HS-5 (cell line): ENCODE measurements at places on chromosomes 11 and 22.
A peak's percentile ranks its signal among the peaks of the same experiment; 100 is the strongest.

DNA sequence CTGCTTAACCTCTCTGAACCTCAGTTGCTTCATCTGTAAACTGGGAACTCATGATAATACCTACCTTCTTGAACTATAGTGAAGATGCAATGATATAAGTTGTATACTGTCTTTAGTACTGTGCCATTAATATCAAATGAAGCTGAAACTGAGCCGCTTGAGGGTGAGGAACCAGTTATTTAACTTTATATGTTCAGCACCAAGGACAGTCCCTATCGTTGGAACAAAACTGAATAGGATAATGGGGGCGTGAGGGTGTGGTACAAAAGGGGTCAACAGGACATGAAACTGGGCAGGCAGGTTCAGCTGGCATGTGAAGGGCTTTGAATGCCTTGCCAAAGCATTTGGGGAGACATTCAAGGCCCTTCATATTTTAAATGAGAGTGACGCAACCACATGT is 112.6 kb downstream of the C11orf91 start:
- no peak for DNase-seq

- no peak for DNase-seq
These were observed 52.3 kb downstream of the RTL6 start for GRCh38 chr22:44445731-44446130.

GRCh38 chr11:1877211-1878136 is 14.2 kb downstream of the PRR33 start:
- DNase-seq, result no peak

DNA sequence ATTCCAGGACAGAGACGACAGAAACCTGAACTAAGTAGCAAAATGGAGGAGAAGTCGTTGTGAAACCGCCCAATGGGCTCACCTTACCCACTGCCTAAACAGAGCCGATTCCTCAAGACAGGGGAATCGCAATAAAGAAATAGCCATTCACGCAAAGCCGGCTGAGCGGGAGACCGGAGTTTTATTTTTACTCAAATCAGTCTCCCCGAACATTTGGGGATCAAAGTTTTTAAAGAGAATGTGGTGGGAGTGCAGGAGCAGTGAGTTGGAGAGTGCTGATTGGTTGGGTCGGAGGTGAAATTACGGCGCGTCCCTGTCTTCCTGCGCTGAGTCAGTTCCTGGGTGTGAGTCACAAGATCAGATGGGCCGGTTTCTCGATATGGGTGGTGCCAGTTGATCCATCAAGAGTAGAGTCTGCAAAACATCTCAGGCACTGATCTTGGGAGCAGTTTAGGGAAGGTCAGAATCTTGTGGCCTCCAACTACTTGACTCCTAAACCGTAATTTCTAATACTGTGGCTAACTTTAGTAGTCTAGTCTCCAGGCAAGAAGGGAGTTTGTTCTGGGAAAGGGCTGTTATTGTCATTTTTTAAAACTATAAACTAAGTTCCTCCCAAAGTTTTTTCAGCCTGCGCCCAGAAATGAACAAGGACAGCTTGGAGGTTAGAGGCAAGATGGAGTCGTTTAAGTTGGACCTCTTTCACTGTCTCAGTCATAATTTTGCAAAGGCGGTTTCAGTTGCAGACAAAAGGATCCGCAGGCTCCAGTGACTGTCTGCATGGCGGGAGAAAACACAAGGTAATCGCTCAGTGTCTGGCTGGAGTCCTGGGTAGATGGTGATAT is 34.1 kb downstream of the OR4D9 start:
- DNase-seq, result peak; percentile 51

DNA sequence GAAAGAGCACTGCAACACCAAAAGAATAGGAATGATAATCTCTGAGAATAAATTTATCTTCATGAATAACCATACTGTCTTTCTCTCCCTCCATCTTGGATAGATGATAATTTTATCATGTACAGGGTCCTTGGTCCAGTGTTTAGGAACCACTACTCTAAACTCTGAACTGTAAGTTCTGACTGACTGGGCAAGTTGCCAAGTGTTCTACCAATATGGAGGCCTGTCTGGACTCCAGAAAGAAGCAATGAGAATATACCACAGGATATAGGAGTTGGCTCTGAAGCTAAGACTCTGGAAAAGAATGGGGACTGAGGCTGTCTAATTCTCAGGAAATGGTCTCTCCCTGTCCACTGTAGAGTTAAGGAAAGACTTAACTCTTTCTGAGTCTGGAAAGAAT is 1.5 kb downstream of the FHIP1B start:
- DNase-seq, result no peak

GRCh38 chr22:16922706-16923105 is 85.3 kb downstream of the GAB4 start:
- DNase-seq, result no peak

DNA sequence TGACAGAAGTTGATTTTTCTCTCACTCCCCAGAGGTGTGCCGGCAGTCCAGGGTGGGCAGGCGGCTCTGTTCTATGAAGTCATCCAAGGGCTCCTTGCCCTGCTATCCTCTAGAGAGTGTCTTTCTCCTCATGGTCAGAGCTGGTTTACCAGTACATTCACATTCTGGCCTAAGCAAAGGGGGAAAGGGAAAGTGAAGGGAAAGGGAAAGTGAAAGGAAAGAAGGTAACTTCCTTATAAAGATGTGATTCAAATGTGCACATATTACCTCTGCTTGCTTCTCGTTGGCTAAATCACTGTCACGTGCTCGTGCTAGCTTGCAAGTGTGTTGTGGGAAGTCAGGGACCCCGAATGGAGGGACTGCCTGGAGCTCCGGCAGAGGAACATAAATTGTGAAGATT is 2.9 kb upstream of the HTATIP2 start:
- no peak for DNase-seq

- DNase-seq, result no peak
These were observed 679 bp upstream of the SSH3 start for GRCh38 chr11:67302571-67303131.

DNA sequence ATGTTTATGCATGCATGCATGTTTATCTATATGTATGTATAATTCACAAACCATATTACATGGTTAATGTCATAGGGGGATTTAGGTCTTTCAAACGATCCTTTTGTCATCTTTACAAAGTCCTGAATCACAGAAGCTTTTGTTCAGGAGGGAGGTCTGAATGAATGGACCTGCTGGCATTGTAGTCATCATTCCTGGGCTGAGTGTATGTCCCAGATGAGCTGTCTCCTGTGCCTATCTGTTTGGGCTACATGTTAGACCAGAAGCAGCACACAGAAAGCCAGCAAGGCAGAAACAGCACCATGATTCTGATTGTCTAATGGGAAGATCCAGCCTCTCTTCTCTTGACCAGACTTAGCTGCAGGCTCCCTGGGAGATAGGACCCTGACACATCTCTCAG is 69.5 kb downstream of the ADM start:
- DNase-seq, result no peak

- no peak for DNase-seq
These were observed 636.2 kb upstream of the CCDC90B start for GRCh38 chr11:83922318-83922717.

- no peak for DNase-seq
These were observed 8.8 kb upstream of the DNAJB13 start for GRCh38 chr11:73942010-73942409.

- no peak for DNase-seq
These were observed 15.1 kb downstream of the OR51E1 start for GRCh38 chr11:4658629-4659445.

DNA sequence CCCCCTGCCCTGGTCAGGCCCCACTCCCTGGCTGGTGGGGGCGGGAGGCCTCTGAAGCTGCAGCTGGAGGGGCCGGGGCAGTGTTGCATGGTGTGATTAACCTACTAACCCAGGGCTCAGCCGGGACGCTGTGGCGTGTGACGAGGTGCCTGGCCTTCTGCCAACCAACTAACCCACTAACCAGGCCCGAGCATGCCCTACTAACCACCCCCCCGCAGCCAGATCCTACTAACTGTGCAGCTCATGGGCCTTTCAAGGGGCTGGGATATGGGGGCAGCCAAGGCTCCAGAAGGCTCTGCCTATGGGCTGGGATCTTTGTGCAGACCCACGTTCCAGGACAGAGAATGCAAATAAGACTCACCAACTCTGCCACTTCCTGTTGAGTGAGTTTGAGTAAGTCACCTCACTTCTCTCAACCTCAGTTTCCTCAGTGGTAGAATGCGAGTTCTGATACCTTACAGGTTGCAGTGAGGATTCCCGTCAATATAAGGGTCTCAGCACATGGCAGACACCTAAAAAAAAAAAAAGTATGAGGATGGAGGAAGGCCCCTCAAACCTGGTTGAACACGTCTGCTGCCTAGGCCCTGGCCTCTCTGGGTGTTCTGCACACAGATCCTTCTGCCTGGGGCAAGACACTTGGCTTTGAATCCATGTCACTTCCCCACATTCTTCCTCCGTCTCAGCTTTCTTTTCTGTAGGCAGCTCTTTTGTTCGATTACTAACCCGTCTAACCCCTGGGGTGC is 14.1 kb downstream of the MIAT start:
- DNase-seq, result no peak

- DNase-seq, result peak; percentile 70
These were observed 29.8 kb downstream of the ADAMTS15 start for GRCh38 chr11:130478204-130478701.

DNA sequence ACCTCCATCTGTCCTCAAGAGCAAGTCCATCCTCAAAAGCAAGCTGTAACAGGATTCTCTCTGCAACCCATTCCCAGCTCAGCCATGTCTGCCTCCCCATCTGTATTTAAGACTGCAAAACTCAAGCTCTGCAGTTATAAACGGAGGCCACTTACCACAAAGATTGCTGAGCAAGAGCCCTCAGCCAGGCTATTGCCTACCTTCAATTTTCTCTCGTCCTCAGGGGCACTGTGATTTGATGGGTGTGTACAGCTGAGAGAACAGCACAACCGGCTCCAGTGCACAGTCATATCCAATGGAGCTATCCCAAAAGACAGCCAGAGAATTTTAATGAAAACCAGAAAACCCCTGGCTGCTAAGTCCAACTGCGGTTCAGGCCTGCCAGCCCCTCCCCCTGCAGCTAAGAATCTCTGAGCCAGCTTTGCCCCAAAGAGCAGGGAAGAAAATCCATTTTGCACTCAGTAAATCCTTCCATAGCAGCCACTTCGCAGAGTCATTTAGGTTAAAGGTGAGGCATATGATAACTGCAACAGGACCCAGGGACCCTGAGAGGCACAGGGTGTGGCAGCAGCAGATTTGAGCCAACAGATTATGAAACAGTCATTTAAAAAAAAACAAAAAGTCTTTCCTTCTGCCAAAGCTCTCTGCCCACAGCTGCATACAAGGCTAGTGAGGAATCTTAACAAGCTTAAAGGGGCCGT is 37.6 kb downstream of the RAB30 start:
- peak; percentile 51 for DNase-seq

- no peak for DNase-seq
These were observed 28.0 kb upstream of the GNB1L start for GRCh38 chr22:19882446-19883381.

GRCh38 chr11:87779276-87780067 is 395.8 kb downstream of the RAB38 start:
- no peak for DNase-seq

GRCh38 chr11:134124660-134125451 is 56.0 kb downstream of the JAM3 start:
- DNase-seq, result no peak

DNA sequence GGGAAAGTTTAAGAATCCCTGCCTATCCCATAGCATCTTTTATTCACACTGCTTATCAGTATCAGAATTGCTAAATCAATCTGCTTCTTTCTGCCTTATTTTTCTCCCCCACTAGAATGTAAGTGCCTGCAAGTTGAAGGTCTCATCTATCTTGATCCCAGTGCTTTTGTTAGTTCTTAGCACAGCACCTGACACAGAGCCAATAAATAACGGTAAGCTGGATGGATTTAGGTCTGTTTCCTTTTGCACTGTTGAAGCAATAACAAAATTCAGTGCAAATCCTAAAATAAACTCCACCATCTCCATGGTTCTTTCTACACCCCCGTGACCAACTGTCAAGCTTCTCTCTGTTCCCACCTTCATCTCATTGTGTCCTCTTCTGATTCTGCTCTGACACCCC is 36.7 kb upstream of the CD44 start:
- no peak for DNase-seq

DNA sequence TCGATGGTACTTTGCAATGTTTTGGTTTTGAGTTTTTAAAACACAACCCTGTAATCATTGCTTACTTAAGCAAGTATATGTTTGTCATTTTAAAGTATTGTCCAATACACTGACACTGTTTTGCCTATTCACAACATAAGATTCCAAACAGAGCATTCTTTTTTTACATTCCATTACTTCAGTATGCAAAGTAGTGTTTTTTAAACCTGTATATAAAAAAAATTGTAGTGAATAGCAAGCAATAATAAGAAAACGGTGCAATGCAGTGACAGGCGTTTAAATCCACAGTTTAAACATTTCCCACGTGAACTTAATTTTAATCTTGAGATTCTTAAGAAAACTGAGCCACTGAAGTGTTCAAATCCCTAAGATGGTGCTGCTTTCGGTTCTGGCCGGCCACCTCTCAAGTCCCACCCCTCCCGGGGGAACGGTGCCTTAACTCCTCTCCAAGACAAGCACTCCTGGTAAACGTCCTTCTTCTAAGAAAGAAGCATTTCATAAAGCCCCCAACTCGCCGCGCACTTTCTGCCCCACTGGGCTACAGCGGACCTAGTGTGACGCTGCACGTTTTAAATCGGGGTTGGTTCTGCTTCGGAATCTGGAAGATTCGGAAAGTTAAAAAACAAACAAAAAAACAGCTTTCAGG is 2.9 kb downstream of the PGR start:
- no peak for DNase-seq

- peak; percentile 71 for DNase-seq
These were observed 90.9 kb downstream of the LDLRAD3 start for GRCh38 chr11:36034551-36035331.

GRCh38 chr22:19669570-19669969 is 44.7 kb upstream of the SEPTIN5 start:
- DNase-seq, result no peak

GRCh38 chr11:26095340-26095739 is 236.6 kb upstream of the ANO3 start:
- no peak for DNase-seq

- DNase-seq, result no peak
These were observed 35.3 kb downstream of the LIF start for GRCh38 chr22:30211124-30211820.
